ENCODE measurements at places on chromosomes 12 and 14. TPM values are rescaled to one million over a fixed set of nuclear protein-coding genes. Genes with fewer than 3 reads are reported as not detected.

Gene OAS1
- polyA plus RNA-seq = 95.4 TPM

Gene CCDC196
- not detected for polyA plus RNA-seq

Gene TMEM229B
- polyA plus RNA-seq = 8.2 TPM

Gene KCNA5
- polyA plus RNA-seq = not detected

Gene ARHGEF40
- polyA plus RNA-seq = not detected

Gene ANKLE2
- 24.7 TPM for polyA plus RNA-seq

Gene NGB
- polyA plus RNA-seq = not detected

Gene HOTAIR
- polyA plus RNA-seq = not detected

Gene OASL
- 10.0 TPM for polyA plus RNA-seq

Gene PTPRB
- polyA plus RNA-seq = not detected

DNA sequence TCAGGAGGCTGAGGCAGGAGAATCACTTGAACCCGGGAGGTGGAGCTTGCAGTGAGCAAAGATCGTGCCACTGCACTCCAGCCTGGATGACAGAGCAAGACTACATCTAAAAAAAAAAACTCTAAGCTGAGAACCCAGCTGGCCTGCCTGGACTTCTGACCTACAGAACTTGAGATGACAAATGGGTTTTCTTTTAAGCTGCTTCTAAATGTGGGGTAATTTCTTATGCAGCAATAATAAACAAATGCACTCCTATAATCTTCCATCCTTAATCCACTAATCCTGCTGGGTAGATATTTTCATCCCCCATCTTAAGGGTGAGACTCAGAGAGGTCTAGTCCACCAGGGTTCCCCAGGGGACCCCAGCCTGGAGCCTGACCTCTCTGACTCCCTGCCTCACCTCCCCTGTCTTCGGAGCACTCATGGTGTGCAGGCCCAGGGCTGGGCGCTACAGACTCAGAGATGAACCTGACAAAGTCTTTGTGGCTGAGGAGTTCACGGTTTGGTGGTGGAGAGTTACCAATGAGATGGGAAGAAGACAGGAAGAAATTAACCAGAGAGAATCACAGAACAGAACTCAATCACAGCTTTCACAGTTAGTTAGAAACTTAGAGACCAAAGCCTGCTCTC is 39.7 kb upstream of the BDKRB2 start:
- DNase-seq = no peak

DNA sequence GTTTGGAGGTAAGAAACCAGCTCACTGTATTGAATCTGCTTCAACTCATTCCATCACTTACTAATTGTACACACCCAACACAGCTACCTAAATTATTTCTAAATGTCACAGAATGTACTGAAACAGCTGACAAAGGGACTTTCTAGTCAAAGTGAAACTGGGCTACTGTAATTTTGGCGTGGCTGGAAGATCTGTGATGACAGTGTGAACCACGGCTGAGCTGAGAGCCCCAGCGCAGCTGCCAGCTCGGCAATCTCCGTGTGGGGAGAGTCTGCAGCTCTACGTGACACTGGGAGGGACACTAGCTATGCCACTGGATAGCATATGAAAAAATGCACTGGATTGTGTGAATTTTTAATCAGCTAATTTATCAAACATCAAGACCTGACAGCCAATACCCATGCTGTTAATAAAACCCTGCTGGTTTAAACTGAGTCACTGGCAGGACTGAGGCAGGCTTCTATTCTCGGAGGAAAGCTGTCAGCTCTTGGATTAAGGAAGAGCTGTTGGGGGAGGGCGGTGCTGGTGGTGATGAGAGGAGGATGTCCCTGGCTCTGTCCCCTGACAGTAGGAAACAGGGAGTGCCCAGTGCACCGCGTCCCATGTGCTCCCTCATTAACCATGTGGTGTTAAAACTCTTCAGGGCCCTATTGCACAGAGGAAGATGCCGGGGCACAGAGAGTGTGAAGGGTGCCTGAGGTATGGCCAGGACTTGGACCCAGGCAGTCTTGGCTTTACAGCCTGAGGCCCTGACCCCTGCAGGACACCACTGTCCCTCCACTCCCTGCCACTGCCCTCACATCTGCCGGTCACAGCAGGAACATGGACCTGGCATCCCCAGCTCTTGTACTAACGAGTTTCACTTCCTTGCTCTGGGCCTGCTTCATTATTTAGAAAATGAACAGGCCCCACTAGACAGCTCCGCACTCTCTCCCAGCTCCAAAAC is 13.3 kb downstream of the SLC15A4 start:
- DNase-seq = no peak

- DNase-seq = peak; percentile 27
Measured at GRCh38 chr14:31286456-31287293, 79.1 kb upstream of the HECTD1 start.

DNA sequence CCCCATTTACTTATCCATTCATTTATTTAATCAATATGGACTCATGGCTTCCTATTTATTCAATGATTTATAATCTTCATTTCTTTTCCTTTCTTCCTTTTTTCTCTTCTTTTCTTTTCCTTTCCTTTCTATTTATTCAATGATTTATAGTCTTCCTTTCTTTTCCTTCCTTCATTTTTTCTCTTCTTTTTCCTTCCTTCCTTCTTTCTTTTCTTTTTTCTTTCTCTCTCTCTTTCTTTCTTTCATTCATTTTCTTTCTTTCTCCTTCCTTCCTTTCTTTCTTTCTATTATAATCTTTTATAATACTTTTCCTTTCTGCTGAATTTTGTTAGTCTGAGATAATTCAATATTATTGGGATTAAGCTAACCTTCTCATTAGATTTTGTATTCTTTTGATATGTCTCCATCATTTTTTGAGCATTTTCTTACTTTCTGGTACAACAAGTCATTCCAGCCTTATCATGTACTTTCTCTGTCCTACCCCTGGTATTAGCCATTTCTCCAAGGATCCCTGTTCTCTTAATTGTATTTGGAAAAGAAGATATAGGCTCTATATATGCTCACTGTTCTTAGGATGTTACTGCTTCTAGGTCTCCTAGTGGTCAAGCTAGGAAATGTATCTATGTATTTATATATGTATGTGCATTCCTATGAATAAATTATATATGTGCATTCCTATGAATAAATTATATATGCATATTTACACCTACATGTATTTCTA is 12.1 kb downstream of the LACRT start:
- DNase-seq = peak; percentile 10

GRCh38 chr12:64893961-64894360 is 69.5 kb downstream of the TBC1D30 start:
- DNase-seq = no peak

DNA sequence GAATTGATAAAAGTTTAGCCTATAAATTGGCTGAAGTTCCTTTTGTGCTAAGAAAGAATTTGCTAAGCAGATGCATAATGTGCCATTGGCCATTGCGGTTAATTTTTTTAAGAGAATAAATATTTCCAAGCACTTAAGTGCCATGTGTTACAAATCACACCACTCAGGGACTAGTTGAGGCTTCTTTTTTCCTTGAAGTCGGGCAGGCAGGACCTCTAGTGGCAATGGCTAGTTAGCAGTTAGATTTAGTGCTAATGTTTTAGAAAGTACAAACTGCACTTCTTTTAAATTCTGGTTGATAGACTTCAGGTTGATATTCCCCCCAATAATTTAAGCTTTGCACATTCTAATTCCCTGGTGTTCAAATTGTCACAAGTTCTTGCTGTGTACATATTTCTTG is 294.3 kb downstream of the APAF1 start:
- no peak for DNase-seq

DNA sequence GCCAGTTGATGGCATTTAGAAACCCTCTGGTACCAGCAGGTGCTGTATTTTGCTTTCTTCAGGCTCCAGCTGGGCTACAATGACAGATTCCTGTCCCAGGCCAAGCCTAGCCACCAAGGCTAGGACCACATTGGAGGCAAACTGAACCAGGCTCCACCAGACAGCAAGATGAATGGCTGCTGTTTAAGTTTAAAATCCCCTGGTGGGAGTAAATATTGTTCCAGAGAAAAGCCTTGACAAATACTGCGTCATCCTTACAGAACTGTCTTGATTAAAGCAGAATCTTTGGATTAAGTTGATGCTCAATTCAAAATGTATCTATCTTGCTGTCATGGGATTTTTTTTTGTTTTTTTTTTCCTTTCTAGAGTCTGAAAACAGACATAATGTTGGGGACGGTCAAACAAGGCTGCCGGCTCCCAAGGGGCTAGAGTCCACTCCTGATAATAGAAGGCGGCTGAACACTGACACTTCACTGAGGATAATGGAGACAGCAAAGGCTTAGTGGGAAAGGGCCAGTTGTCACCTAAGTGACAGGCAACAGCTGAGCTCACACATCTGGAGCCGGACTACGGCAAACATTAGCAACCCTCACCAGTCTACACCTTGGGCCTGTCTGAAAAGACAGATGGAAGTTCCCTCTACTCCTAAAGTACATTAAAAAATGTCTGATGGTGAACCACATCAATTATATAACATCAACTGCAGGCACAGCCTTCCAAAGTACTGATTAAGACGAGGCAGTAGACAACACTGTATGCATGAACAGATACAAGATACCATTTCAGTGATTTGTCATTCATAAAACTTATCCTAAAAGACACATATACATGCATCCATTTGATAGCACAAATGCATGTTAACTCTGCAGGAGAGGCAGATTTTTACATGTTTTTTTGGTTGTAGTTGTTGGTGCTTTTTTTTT is 1.7 kb downstream of the PRICKLE1 start:
- no peak for DNase-seq

GRCh38 chr12:48828293-48828692 is 10.0 kb downstream of the CACNB3 start:
- DNase-seq = no peak

- DNase-seq = no peak
Measured at GRCh38 chr14:32620724-32621123, 291.6 kb downstream of the AKAP6 start.

- no peak for DNase-seq
Measured at GRCh38 chr12:11885261-11886038, 185.3 kb upstream of the BCL2L14 start.

GRCh38 chr14:94363151-94363624 is 25.2 kb downstream of the SERPINA1 start:
- DNase-seq = no peak

GRCh38 chr12:56082382-56082781 is 2.4 kb downstream of the ERBB3 start:
- no peak for DNase-seq

- DNase-seq = no peak
Measured at GRCh38 chr14:103897075-103897947, 30.9 kb upstream of the TDRD9 start.

GRCh38 chr14:106115401-106115800 is 589.0 kb downstream of the TMEM121 start:
- DNase-seq = no peak

- no peak for DNase-seq
Measured at GRCh38 chr12:42234970-42235369, 3.1 kb downstream of the YAF2 start.

DNA sequence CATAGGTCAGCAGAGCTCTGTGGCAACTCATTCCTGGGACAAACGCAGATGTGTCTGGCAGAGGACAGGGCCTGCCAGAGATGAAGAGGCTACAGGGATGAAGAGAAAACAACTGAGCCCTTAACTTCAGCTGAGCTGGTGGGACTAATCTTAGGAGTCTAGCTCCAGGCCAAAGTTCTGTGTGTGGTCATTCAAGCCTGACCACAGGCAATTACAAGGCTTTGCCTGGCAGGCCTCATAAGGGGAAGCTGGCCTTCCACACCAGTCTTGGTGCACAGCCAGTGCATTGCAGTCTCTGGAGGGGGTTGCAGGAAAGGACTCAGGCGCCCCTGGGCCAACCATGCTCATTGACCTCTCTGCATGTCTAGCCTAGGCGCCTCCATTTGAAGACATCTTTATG is 127.6 kb upstream of the DAAM1 start:
- DNase-seq = no peak

GRCh38 chr14:71475916-71476315 is 456.3 kb upstream of the RGS6 start:
- no peak for DNase-seq

GRCh38 chr14:61258985-61259384 is 22.2 kb downstream of the TMEM30B start:
- no peak for DNase-seq

DNA sequence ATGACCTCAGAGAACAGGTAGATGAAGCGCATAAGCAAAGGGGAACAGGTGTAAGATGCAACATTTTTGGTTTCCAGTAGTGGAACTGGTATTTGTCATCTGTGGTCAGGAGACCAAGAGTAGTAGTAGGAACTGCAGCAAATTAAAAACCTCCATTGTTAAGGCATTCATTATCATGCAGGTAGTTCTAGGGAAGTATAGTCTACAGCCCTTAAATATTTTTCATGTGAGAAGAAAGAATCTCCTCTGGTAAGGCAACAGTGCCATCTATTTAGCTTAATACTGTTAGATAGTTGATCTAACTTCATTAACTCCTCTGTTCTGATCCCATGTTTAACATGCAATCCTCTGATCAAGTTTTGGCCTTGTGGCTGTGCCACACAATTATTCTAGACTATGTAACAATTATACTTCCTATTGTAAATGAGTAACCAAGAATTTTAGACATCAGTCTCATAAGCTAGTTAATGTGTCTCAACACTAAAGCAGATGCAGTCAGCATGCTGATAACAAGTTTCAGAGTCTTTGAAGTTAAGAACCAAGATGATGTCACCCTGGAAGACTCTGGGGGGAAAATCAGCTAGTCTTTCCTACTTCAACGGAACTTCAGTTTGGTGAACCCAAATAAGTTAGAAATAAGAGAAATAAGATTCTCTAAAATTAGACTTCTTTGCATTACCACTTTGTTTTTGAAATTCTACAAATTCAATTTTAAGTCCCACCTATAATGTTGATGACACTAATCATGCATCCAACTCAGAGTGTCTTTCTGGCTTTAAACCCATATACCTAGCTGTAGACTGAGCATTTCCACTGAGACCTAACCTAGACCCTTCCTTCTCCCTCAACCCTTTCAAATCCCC is 70.9 kb downstream of the STXBP6 start:
- no peak for DNase-seq

- no peak for DNase-seq
Measured at GRCh38 chr12:92147491-92147890, 1.8 kb upstream of the BTG1 start.

DNA sequence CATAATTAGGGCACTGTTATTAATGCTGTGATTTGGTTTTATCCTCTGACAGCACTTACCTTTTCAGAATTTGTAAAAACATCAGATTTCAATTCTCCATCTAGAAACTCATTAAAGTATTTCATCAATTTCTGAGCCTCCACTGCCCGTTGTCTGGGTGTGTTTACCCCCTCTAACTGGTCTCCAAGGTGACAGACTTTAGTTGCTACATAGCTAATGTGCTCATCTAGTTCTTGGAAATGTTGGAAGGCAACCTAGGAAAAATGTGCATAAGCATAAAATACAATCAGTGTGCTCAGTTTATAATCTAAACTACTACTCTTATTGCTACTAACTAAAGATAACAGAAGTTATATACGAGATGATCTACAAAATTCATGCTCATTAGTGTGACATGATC is 24.6 kb downstream of the EXOC5 start:
- DNase-seq = no peak

- no peak for DNase-seq
Measured at GRCh38 chr12:52212701-52213563, 20.1 kb upstream of the KRT7 start.

- no peak for DNase-seq
Measured at GRCh38 chr12:42167711-42168110, 23.0 kb upstream of the GXYLT1 start.
